ENCODE measurements at places on chromosomes 11 and 22. TPM values are rescaled to one million over a fixed set of nuclear protein-coding genes. Genes with fewer than 3 reads are reported as not detected.

The CHRM1 gene
- total RNA-seq, result not detected

The CD81 gene
- 61.8 TPM for total RNA-seq

The TMPRSS13 gene
- not detected for total RNA-seq

The HSPB2 gene
- total RNA-seq, result 30.6 TPM

The NFAM1 gene
- 1.2 TPM for total RNA-seq

The USP35 gene
- total RNA-seq, result 12.7 TPM

GRCh38 chr11:58600510-58600909, 21.6 kb downstream of the ZFP91 start:
- DNase-seq, result no peak

DNA sequence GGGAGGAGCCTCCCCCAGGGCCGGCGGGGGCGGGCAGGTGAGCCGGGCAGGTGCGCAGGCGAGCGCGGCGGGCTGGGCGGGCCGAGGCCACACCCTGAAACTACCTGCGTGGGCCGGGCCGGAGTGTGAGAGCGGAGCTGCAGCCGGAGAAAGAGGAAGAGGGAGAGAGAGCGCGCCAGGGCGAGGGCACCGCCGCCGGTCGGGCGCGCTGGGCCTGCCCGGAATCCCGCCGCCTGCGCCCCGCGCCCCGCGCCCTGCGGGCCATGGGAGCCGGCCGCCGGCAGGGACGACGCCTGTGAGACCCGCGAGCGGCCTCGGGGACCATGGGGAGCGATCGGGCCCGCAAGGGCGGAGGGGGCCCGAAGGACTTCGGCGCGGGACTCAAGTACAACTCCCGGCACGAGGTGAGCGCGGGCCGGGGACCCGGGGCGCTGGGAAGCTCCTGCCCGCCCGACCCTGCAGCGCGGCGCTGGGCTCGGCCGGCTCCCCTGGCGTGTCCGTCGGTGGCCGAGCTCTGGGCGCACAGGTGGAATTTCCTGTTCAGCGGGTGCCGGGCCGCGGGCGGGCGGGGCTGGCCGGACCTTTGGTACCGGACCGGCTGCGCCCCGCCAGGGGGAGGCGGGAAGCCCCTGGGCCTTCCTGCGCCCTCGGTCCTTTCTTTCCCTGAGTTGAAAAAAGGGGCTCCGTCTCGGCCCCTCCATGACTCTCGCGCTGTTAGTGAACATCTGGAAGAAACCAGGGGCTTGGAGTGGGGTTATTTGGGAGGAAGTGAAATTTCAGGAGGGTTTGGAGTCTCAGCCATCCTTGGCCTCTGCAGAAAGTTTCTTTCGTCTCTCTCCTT, at the start of gene ST14:
Gene ST14 (plus strand): TSS at position 126 of the 841 bp plus-strand sequence. CDS start 198 bp downstream, at position 324.
- DNase-seq, result no peak

DNA sequence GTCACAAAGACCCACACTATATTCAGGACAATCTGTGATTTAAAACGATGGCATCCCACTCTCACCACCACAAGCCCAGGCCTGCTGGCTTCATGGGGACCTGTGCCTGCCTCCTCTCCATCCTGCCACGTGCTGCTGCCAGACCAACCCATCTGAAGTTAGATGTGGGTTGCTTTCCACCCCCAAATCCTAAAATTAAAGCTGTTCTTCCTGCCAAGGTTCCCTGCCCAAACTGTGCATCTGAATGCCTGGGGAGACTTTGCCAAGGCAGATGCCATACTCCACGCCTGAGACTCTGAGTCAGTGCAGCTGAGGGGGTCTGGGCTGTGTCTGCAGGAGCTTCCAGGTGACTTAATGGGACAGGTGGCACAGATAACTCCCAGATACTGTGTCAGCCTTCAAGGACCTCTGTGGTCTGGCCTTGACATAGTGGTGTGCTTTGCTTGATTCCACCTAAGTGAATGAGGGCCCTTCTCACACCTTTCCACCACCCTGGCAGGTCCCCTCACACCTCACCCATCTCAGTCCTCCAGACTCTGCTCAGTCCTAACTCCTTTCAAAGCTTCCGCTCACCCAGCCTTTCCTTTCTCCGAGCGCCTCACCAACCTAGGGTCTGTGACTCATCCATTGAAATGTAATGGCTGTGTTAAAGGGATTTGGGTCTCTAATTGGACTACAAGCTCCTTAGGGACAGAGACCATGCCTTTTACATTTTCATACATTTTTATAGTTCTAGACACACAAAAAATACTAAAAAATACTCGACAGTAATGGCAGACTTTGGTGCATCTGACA, 18.6 kb downstream of the ADAMTS8 start:
- no peak for DNase-seq

- DNase-seq, result no peak
These were observed 98.1 kb downstream of the ATXN10 start for GRCh38 chr22:45769569-45770210.

- no peak for DNase-seq
These were observed 24.3 kb upstream of the VWA5A start for GRCh38 chr11:124090996-124091395.

GRCh38 chr22:33380789-33381530, 322.8 kb upstream of the SYN3 start:
- DNase-seq, result no peak

DNA sequence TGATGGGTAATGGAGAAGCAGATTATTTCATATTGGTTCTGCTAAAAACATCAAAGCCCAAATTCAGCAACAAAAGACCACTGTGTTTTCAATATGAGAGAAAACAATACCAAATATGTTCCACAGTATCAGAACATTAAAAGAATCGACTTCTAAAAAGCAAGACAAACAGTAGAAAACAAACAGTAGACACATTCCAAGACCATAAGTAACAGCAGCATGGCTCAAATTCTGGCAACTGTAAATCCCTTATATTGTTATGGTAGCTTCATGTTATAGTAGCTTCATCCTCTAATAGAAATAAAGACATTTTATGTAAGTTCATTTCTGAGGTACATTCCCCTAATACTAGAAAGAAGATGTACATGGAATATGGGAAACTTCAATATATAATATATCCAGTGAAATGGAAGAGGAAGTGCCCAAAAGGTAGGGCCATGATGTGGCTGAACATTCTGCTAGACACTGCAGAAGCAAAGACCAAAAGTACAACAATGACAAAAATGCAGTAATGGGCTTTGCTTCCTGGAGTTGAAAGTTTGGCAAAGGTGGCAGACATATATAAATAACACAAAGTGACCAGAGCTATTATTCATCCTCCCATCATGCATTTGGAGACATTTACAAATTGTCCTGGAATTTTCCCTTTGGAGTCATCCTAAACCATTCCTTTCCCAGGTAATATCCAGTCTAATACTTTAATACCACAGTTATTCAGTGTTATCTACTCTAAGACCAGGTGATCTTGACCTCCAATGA, 299.9 kb downstream of the DCDC1 start:
- DNase-seq, result no peak

DNA sequence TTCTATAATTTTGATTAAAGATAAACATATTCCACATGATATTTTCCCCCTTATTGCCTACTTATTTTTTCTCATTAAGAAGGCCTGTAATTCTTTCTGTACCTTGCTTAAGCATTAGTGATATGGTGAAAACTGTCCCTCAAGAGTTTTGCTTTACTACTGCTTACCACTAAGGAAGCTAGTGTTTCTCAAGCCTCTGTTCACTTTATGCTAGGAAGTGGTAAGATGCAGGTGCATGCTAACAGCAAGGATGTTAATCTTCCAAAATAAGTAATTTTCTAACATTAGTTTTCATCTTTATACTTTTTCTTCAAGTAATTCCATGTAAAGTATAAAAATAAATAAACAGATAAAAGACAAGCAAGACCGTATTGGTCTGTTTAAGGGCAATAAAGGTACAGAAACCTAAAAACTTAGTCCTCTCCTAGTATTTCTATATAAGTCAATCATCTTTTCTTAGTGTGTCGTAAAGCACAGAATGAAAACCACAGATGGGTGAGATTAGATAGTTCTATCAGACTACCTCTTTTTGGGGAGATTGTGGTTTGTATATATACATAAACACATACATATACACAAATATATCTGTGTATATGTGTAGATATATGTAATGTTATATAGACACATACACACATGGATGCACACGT, 731.0 kb upstream of the CNTN5 start:
- no peak for DNase-seq

- no peak for DNase-seq
These were observed 14.0 kb downstream of the MYEOV start for GRCh38 chr11:69307871-69308431.

DNA sequence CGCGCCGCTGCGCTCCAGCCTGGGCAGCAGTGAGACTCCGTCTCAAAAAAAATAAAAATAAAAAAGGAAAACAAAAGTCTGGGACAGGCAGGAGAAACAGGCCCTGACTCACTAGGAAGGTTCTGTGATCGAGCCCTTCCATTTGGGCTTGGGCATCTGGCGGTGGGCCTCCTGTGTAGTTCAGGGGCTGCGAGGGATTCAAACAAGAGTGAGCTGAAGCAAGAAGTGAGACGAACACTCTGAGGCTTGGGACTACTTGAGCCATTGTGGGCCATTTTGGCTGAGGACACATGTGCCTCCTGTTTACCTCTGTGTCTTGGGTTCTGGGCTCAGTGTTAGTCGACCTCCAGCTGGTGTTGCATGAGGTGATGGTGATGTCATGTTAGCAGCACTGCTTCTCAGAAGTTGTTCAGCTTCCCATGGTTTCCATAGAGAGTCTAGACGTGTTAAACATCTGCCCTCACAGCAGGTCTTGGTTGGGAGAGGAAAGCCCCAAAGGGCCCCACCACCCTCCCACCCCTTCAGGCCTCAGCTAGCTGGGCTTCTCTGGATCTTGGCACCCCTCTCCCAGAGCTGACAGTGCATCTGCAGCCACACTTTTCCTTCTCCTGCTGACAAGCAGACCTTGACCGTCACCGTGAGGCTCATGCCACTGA, 57.8 kb downstream of the MED15 start:
- DNase-seq, result no peak

- no peak for DNase-seq
These were observed 9.3 kb upstream of the ARL14EP start for GRCh38 chr11:30313580-30313979.

GRCh38 chr11:43810929-43811596, 69.6 kb upstream of the ALKBH3 start:
- peak; percentile 60 for DNase-seq

GRCh38 chr11:4085575-4085974, 9.0 kb upstream of the RRM1 start:
- DNase-seq, result no peak

GRCh38 chr11:9535189-9535781, 38.2 kb upstream of the WEE1 start:
- peak; percentile 19 for DNase-seq

- no peak for DNase-seq
These were observed 22.4 kb downstream of the ENDOD1 start for GRCh38 chr11:95111923-95112540.

- no peak for DNase-seq
These were observed 1302.8 kb upstream of the CNTN5 start for GRCh38 chr11:97717922-97718321.

GRCh38 chr22:31496735-31497146, 405 bp downstream of the SFI1 start:
- no peak for DNase-seq

DNA sequence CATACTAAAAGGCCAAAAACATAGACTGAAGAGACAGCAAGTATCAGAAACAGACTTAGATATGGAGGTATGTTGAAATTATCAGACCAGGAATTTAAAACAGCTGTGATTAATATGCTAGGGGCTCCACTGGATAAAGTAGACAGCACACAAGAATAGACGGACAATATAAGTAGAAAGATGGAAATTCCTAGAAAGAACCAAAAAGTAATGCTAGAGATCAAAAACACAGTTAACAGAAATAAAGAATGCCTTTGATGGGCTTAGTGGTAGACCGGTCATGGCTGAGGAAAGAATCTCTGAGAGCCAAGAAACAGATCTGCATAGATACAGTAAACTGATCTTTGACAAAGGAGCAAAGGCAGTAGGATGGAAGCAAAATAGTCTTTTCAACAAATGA, 250.2 kb downstream of the SWAP70 start:
- DNase-seq, result no peak

DNA sequence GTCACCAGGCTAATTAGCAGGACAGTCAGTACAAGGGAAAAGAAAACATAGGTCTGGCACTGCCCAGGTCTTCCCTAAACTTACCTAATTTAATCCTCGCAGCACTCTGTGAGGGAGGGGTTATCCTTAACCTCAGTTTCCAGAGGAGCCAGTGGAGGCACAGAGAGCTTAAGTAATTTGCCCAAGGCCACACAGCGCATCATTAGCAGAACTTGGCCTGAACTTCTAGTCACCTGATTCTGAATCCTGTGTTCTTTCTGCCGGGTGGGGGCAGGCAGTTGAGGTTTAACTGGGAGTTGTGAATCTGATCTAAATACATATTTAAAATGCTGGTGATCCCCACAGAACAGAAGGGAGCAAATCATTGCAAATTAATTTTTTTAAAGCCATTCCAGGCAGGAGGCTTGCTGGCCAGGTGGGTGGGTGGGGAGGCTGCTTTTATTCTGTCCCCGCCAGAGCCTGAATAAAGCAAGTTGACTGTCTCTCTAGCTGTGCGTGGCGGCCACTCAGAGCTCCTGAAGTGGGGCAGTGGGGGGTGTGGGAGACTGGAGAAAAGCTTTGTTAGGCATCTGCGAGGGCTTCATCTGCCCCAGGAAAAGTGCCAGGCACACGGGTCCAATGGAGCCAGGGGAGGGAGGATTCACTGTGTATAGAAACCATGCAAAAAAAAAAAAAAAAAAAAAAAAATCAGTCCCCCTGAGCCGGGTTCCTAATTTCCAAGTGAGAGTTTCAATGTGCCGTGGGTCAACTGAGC, 66.1 kb downstream of the NFAM1 start:
- DNase-seq, result no peak

DNA sequence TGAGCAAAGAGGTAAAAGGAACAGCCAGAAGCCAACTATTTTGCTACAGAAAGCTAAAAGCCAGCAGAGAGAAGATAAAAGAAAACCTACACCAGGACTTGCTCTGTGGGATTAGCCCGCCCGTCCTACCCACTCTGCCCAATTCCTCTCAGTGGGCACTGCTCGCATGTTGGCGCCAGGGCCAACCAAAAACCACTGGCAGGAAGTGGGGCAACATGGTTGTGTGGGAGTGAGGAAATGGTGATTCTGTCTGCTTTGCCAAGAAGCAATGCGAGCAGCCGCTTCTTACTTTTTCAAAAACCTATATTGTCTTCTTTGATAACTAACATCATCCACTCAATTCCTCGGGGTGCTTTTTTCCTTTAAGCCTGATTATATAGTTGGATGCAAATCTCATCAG, 14.2 kb upstream of the APOA1 start:
- DNase-seq, result no peak

- DNase-seq, result no peak
These were observed 10.0 kb upstream of the NAV2 start for GRCh38 chr11:19702620-19703019.

GRCh38 chr11:94196363-94196762, 67.7 kb downstream of the PANX1 start:
- DNase-seq, result no peak

Measured in G401 (cell line).